ENCODE measurements at places on chromosomes 6 and 20. TPM values are rescaled to one million over a fixed set of nuclear protein-coding genes. Genes with fewer than 3 reads are reported as not detected.
A peak's percentile ranks its signal among the peaks of the same experiment; 100 is the strongest.

DNA sequence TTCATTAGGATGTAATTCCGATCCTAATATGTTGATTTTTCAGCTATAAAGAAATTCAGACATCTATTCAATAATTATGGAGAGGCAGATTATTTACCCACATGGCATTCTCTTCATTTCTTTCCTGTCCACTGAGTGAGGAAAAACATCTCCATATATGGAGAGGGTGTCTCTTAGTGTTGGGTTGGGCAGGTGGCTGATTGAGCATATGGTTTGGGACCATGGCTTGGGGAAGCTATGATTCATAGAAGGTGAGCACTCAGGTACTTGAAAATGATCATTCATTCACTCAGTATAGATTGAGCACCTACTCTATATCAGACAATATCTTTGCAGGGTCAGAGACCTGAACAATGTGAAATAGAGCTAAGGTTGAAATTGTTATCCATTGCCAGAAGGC is 41.3 kb upstream of the IL20RA start:
- DNase-seq, result no peak

Gene PHACTR1
- 6.1 TPM for total RNA-seq

GRCh38 chr20:44810061-44810390 is 320 bp downstream of the RIMS4 start:
- DNase-seq, result no peak

Gene HLA-G
- total RNA-seq, result not detected

- no peak for DNase-seq
Measured at GRCh38 chr6:12160326-12160725, 129.8 kb upstream of the EDN1 start.

- DNase-seq, result no peak
Measured at GRCh38 chr20:479487-479886, 17.2 kb upstream of the TBC1D20 start.

DNA sequence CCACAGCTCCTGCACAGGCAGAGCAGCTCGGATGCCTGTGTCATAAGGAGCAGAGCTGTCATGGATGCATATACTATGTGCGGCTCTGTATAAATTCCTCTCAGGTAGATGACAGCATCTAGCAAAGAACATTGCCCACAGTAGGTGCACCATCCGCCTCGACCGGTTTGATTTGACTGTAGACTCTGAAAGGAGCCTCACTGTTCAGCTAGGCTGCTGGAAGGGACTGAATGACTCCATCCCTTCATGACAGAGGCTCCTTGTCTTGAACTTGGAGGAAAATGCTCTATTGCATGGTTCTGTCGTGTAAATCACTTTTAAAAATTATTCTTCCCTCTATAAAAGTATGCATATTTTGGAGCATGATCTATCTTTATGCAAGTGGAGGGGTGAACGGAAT is 128.8 kb upstream of the QKI start:
- DNase-seq, result no peak

GRCh38 chr20:57391439-57392301 is 474 bp downstream of the RBM38 start:
- peak; percentile 54 for DNase-seq

Gene LTA
- not detected for total RNA-seq

DNA sequence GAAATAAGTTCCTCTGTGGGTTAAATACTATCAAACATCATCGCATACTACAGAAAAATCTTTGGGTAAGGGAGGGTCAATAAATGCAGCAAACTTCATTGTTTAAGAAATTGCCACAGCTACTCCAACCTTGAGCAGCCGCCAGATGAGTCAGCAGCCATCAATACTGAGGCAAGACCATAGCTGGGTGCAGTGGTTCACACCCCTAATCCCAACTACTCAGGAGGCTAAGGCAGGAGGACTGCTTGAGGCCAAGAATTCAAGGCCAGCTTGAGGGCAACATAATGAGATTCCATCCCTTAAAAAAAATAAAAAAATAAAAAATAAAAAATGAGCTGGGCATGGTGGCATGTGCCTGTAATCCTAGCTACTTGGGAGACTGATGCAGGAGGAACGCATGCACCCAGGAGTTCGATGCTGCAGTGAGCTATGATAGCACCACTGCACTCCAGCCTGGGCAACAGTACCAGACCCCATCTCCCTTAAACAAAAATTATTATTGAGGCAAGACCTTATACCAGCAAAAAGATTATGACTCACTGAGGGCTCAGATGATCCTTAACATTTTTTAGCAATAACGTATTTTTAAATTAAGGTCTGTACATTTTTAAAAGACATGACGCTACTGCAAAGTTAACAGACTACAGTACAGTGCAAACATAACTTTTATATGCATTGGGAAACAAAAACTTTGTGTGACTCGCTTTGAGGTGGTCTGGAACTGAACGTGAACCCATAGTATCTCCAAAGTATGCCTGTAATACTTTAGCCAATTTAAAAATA is 8.8 kb downstream of the SRPK1 start:
- no peak for DNase-seq

DNA sequence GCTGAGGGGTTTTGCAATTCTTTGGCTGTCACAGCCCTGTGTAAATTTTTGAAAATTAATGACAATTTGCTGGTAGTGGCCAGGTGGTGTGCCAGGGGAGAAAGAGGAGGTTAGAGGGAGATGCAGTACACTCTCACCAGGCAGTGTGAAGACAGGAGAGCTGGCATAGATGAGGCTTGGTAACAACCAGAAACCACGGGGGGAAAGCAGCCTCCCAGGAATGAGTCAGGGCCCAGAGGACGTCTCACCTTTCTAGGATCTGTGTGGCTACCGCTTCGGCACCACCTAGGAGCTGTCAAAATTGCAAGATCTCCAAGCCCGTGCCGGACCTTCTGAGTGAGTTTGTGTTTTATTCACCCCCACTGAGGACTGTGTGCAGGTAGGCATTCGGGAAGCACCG is 171.4 kb downstream of the PACRG start:
- DNase-seq, result no peak

Gene WASF1
- 81.1 TPM for total RNA-seq

- peak; percentile 68 for DNase-seq
Measured at GRCh38 chr20:35947489-35947888, 6.8 kb downstream of the SCAND1 start.
